ENCODE measurements at places on chromosomes 13 and 19. TPM values are rescaled to one million over a fixed set of nuclear protein-coding genes. Genes with fewer than 3 reads are reported as not detected.
A peak's percentile ranks its signal among the peaks of the same experiment; 100 is the strongest.

STOML3 gene
- total RNA-seq, result not detected

ZNF575 gene
- 5.2 TPM for total RNA-seq

VWA8 gene
- total RNA-seq, result 21.5 TPM

TMEM59L gene
- 0.40 TPM for total RNA-seq

CD177 gene
- not detected for total RNA-seq

GZMM gene
- total RNA-seq, result 20.7 TPM

AMER2 gene
- total RNA-seq, result not detected

- H3K27ac ChIP-seq, result no peak overlapping the region
- no peak overlapping the region for H3K4me3 ChIP-seq
- H3K4me1 ChIP-seq, result no peaks in the 10 kb centered on the region
- DNase-seq, result no peak
- H3K27me3 ChIP-seq, result peaks cover 8% of the 10 kb centered on the region
Observed at GRCh38 chr13:76461999-76462398, 424.2 kb downstream of the KCTD12 start.

DNA sequence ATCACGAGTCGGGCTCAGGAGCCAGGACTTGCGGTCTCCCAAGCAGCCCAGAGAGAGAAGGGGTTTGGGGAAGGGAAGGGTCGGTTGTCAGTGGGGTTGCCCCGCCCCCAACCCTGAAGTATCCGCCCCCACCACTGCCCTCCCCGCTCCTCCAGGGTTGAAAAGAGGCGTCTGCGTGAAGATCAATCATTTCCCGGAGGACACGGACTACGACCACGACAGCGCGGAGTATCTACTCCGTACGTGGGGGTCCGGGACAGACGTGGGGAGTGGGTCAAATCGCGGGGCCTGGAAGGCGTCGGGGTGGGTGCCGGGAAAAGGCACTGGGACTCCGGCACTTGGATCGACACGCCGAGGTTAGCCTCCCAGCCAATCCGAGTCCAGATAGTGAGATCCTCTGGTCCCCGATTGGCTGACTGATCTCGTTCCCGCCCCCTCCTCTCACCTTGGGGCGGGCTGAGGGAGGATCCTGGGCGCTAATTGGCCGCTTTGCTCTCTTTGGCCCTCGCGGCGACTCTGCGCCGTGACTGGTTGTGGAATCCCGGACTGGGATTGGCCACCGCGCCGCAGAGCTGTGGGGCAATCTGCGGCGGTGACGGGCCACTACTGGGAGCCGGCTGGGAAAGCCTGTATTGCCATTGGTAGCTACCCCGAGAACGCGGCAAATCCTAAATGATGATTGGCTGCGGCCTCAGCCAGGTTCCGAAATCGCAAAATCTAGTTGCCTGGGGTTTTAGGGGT is 13.3 kb upstream of the CACNG6 start:
- peak; percentile 47 for DNase-seq
- peak overlapping the region; percentile 42 for H3K4me3 ChIP-seq
- H3K4me1 ChIP-seq, result peaks cover 33% of the 10 kb centered on the region
- H3K27me3 ChIP-seq, result peaks cover 56% of the 10 kb centered on the region
- no peak overlapping the region for H3K27ac ChIP-seq
- peaks cover 2% of the 10 kb centered on the region for H3K36me3 ChIP-seq

DNA sequence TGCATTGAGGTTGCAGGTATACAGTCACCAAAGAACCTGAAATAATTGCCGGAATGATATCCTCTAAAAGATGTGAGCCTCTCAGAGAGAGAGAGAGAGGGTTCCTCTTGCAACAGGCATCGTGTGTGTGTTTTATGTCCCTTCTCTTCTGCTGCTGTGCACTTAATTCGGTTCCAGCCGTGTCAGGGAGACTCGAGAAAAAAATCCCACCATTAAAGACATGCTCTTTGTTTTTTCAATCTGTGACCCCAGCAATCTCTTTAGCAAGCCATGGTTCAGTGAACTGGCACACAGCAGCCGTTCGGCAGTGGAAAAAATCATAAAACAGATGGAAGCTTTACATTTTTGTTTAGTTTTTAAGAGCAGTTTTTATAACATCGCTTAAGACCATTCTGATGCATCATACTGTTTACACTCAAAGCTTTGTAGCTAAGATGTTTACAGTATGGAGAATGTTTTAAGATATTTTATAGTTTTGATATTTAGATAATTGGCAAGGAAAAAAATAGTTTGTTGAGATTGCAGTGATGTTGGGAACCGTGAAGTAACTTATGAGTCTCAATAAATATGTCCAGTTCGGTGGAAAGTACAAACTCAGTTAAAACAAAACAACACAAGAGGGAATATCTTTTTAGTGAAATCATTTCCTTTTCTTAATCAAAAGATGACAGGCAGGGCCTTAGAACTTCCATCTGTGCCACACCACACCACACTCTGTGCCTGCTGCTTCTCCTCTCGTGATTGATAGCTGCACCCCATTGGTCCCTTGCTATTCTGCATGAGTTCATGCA is 31.2 kb upstream of the ZNF536 start:
- no peak overlapping the region for H3K4me3 ChIP-seq
- H3K36me3 ChIP-seq, result no peaks in the 10 kb centered on the region
- no peak for DNase-seq
- no peak overlapping the region for H3K27ac ChIP-seq
- H3K4me1 ChIP-seq, result no peaks in the 10 kb centered on the region

- H3K4me1 ChIP-seq, result peaks cover 56% of the 10 kb centered on the region
- H3K4me3 ChIP-seq, result peak overlapping the region; percentile 99
- no peaks in the 10 kb centered on the region for H3K27me3 ChIP-seq
- H3K36me3 ChIP-seq, result peaks cover 35% of the 10 kb centered on the region
Observed at GRCh38 chr19:658916-659839, 3.8 kb downstream of the RNF126 start.

GRCh38 chr13:26280295-26280694 is 26.4 kb downstream of the CDK8 start:
- no peak overlapping the region for H3K4me3 ChIP-seq
- peaks cover 9% of the 10 kb centered on the region for H3K4me1 ChIP-seq
- DNase-seq, result no peak
- H3K36me3 ChIP-seq, result peaks cover 11% of the 10 kb centered on the region

- no peaks in the 10 kb centered on the region for H3K27me3 ChIP-seq
- DNase-seq, result peak; percentile 22
- H3K4me1 ChIP-seq, result peaks cover 25% of the 10 kb centered on the region
- H3K36me3 ChIP-seq, result peaks cover 22% of the 10 kb centered on the region
- H3K27ac ChIP-seq, result peak overlapping the region; percentile 50
- no peak overlapping the region for H3K4me3 ChIP-seq
Observed at GRCh38 chr19:19329126-19329525, 8.5 kb downstream of the MAU2 start.

- no peak for DNase-seq
- no peak overlapping the region for H3K4me3 ChIP-seq
- no peak overlapping the region for H3K27ac ChIP-seq
- no peaks in the 10 kb centered on the region for H3K27me3 ChIP-seq
Observed at GRCh38 chr19:12482509-12482886, 2.1 kb downstream of the ZNF709 start.

DNA sequence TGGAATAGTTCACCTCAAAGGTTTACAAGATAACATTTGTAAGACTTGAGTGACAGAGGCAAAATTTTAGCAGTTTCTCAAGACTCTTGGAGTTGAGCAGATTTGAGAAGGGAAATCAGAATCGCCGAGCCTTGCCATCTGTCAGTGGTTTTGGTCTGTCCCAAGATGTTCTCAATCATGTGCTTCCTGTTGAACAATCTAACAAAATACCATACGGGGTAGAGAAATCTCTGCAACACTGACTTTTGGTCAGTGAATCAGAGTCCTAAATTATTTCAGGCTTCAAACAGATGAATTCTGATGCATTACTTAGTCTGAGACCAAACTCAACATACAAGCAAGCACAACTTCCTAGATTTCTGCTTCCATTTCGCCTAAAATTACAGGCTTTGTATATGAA is 3.8 kb downstream of the KCTD12 start:
- peaks cover 2% of the 10 kb centered on the region for H3K36me3 ChIP-seq
- H3K27ac ChIP-seq, result no peak overlapping the region
- H3K4me1 ChIP-seq, result peaks cover 48% of the 10 kb centered on the region
- no peak for DNase-seq
- H3K27me3 ChIP-seq, result peaks cover 2% of the 10 kb centered on the region

DNA sequence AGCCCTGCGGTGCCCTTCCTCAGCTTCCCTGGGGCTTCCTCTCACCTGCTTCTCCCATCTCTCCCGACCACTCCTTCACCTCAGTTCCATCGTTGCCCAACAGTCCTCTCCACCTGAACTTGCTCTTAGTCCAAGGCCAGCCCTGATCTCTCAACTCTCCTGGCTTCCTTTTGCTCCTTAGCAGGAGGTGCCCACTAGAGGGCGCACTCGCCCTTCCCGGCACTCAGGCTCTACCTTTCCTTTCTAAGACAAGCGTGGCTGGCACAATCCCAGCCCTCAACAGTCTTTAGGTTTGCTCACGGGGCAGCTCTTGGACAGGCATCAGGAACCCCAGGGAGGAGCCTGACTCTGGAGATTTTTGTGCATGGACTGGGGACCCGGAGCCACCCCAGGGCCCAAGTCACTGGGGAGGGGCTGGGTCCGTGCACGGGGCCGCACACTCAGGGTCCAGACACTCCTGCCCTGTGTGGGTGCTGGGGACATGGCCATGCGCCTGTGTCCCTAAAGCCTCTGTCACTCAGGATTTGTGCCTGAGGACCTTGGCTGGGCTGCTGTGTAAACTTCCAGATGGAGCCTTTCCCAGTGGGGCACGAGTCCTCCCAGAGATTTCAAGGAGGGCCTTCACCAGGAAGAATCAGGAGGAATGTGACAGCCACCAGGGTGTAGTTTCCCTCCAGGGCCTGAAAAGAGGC is 12.1 kb upstream of the CEACAM8 start:
- DNase-seq, result peak; percentile 77
- H3K4me3 ChIP-seq, result no peak overlapping the region
- H3K36me3 ChIP-seq, result no peaks in the 10 kb centered on the region
- peaks cover 16% of the 10 kb centered on the region for H3K27me3 ChIP-seq

- peak overlapping the region; percentile 98 for H3K4me3 ChIP-seq
- H3K36me3 ChIP-seq, result peaks cover 21% of the 10 kb centered on the region
- H3K27me3 ChIP-seq, result no peaks in the 10 kb centered on the region
- DNase-seq, result peak; percentile 97
Observed at GRCh38 chr19:49664171-49665035, 1.3 kb downstream of the IRF3 start.

DNA sequence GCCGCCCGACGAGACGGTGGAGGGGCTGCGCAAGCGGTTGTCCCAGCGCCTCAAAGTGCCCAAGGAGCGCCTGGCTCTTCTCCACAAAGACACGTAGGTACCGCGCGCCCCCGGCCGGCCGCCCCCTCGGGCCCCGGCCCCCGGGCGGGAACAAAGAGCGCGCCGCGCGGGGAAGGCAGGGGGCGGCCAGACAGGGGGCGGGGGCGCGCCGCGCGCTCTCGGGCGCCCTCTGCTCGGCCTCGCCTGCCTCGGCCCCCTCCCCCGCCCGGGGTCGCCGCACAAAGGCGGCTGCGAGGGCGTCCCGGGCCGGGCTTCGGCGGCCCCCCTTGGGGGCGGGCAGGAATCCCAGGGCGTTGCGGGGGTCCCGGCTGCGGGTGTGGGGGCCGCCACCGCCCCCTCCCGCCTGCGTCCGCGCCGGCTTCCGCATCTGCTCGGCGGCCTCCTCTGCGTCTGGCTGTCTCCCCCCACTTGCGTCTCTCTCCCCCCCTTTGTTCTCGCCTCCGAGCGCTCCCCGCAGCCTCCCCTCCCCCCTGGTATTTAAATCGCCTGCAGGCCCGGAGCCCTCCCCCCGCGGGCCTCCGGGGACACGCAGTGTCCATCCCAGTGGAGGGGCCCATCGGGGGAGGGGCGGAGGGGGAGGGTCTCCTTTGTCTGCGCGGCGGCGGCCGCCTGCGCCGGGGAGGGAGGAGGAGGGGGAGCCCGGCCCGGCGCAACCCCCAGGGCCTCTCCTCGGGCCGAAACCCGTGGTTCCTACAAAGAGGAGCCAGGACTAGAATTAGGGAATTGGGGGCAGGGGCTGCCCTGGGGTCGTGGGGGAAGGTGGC is 2.3 kb downstream of the MIDN start:
- peaks cover 12% of the 10 kb centered on the region for H3K4me1 ChIP-seq
- H3K27ac ChIP-seq, result peak overlapping the region; percentile 98
- H3K36me3 ChIP-seq, result peaks cover 25% of the 10 kb centered on the region
- peak; percentile 54 for DNase-seq

- no peak for DNase-seq
- no peak overlapping the region for H3K27ac ChIP-seq
- H3K4me3 ChIP-seq, result no peak overlapping the region
- H3K36me3 ChIP-seq, result no peaks in the 10 kb centered on the region
- H3K4me1 ChIP-seq, result no peaks in the 10 kb centered on the region
- H3K27me3 ChIP-seq, result no peaks in the 10 kb centered on the region
Observed at GRCh38 chr13:66546534-66547379, 683.4 kb downstream of the PCDH9 start.

- H3K27ac ChIP-seq, result no peak overlapping the region
- no peak for DNase-seq
- H3K27me3 ChIP-seq, result no peaks in the 10 kb centered on the region
- peaks cover 27% of the 10 kb centered on the region for H3K36me3 ChIP-seq
Observed at GRCh38 chr13:113325779-113326178, 28.7 kb downstream of the LAMP1 start.

DNA sequence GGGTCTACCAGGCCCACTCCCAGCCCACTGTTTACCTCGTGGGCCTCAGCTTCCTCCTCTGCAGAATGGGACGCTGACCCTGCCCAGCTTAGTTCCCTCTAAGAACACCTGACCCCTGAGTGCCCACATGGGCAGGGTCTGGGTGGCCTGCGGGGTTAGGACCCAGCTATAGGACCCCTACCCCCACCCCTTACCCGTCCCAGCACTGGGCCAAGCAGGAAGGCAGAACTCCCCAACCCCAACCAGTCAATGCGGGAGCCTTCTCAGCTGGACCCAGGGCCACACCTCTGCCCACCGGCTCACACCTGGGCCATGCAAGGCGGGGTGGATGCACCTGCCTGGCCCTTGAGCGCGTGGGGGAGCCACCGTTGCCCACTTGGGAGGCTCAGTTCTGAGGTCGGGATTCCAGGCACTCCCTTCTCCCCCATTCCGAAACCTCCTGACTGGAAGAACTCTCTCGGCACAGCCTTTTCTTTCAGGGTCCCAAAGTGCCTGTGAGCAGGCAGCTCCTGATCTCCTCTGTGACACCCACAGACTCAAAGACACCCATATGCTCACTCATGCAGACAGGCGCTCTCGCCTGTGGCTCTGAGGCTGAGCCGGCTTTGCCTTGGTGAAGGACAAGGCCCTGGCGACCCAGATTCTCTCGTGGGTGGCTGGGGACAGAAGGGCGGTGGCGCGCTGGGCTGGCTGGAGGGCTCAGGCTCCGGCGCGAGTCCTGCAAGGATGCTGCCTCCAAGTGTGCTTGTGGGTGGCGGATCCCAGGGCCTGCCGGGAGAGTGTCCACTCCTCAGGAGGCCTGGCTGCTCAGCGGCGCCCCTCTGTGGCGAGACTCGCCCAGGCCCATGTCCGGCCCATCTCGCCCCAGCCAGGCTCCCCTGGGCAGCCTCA is 27.9 kb upstream of the PARP4 start:
- no peaks in the 10 kb centered on the region for H3K36me3 ChIP-seq
- peaks cover 45% of the 10 kb centered on the region for H3K27me3 ChIP-seq
- DNase-seq, result no peak

DNA sequence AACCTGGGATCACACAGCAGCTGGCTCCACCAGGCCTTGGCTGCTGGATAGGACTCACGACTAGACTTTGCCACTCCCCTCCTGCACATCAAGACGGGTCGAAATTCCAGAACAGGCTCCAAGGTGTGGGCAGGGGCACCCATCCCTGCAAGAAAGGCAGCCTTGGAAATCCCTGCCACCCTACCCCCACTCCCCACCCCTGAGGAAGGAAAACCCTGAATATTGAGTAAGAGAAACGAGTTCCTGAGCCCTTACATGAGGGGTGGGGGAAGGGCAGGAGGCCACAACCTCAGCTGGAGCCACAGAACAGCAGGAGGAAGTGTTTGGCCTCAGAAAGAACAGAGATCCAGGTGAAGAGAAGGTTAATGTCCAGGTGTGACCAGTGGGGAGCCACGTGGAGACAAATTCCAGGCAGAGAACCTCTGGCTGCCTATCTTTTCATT is 20.1 kb downstream of the DEDD2 start:
- H3K27ac ChIP-seq, result peak overlapping the region; percentile 60
- no peaks in the 10 kb centered on the region for H3K27me3 ChIP-seq
- peak; percentile 34 for DNase-seq
- no peak overlapping the region for H3K4me3 ChIP-seq

Data from activated naive CD4-positive, alpha-beta T cell treated with anti-CD3 and anti-CD28 coated beads for 36 hours (primary cell).